ENCODE measurements at places on chromosomes 6 and 20. TPM values are rescaled to one million over a fixed set of nuclear protein-coding genes. Genes with fewer than 3 reads are reported as not detected.
A peak's percentile ranks its signal among the peaks of the same experiment; 100 is the strongest.

DNA sequence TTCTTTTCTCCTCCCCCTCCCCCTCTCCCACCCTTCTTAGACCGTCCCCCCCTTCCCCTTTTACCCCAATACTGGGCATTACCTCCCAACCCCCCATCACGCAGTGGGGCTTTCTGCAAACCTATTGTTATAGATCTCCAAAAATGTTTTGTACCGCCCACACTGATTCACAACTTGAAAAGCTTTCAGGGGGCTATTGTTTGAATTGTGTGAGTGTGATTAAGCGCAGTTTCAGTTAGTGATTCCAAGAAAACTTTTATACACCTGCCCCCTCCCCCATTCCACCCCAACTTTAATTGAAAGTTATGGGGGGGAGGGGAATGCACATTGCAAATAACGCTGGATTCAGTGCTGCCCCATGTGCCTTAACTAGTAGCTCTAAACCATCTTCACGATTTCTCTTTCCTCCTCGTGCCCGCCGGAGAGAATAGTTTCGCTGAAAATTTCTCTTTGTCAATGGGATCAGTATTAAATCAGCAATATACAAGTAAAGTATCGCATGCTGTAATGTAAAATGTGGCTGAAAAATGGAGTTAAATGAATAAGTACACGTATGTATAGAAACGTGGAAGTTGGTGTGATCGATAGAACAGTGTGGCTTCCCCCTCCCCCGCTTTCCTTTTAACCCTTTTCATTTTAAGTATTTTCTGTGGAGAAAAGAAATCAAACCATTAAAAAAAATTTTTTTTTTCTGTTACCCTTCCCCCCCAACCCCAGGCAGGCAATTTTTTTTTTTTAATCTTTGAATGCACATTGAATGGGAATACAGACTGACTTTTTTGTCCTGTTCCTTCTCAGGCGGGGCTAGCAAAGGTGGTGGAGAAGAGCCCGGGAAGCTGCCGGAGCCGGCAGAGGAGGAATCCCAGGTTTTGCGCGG is 632 bp downstream of the LIN28B start:
- peak overlapping the region; percentile 100 for H3K27ac ChIP-seq
- H3K36me3 ChIP-seq, result peaks cover 8% of the 10 kb centered on the region
- peaks cover 28% of the 10 kb centered on the region for H3K4me1 ChIP-seq
- DNase-seq, result peak; percentile 66

DNA sequence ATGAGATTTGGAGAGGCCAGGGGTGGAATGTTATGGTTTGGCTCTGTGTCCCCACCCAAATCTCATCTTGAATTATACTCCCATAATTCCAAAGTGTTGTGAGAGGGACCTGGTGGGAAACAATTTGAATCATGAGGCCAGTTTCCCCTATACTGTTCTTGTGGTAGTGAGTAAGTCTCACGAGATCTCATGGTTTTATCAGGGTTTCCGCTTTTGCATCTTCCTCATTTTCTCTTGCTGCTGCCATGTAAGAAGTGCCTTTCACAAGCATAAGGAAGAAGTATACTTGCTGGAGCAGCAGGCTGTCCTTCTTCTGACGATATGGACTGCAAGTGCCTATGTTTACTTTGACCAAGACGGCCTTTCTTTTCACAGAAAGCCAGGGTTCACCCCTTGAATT is 270.5 kb downstream of the ESR1 start:
- H3K36me3 ChIP-seq, result peaks cover 27% of the 10 kb centered on the region
- no peak overlapping the region for H3K27ac ChIP-seq
- no peak for DNase-seq
- peaks cover 8% of the 10 kb centered on the region for H3K4me1 ChIP-seq
- no peaks in the 10 kb centered on the region for H3K27me3 ChIP-seq
- no peak overlapping the region for H3K4me3 ChIP-seq

- DNase-seq, result no peak
- H3K4me3 ChIP-seq, result no peak overlapping the region
- H3K36me3 ChIP-seq, result no peaks in the 10 kb centered on the region
- H3K27ac ChIP-seq, result no peak overlapping the region
- peaks cover 32% of the 10 kb centered on the region for H3K4me1 ChIP-seq
- no peaks in the 10 kb centered on the region for H3K27me3 ChIP-seq
Measured at GRCh38 chr20:10247440-10247839, 28.8 kb downstream of the SNAP25 start.

The RAE1 gene
- total RNA-seq, result 31.3 TPM

- DNase-seq, result no peak
- H3K4me1 ChIP-seq, result no peaks in the 10 kb centered on the region
- no peak overlapping the region for H3K4me3 ChIP-seq
- no peaks in the 10 kb centered on the region for H3K36me3 ChIP-seq
- H3K27me3 ChIP-seq, result no peaks in the 10 kb centered on the region
Measured at GRCh38 chr6:117233145-117233544, 32.2 kb upstream of the VGLL2 start.

- H3K4me3 ChIP-seq, result no peak overlapping the region
- no peaks in the 10 kb centered on the region for H3K27me3 ChIP-seq
- no peaks in the 10 kb centered on the region for H3K36me3 ChIP-seq
Measured at GRCh38 chr6:87945181-87945580, 102.5 kb upstream of the SPACA1 start.

The CCN5 gene
- total RNA-seq, result 0.16 TPM

DNA sequence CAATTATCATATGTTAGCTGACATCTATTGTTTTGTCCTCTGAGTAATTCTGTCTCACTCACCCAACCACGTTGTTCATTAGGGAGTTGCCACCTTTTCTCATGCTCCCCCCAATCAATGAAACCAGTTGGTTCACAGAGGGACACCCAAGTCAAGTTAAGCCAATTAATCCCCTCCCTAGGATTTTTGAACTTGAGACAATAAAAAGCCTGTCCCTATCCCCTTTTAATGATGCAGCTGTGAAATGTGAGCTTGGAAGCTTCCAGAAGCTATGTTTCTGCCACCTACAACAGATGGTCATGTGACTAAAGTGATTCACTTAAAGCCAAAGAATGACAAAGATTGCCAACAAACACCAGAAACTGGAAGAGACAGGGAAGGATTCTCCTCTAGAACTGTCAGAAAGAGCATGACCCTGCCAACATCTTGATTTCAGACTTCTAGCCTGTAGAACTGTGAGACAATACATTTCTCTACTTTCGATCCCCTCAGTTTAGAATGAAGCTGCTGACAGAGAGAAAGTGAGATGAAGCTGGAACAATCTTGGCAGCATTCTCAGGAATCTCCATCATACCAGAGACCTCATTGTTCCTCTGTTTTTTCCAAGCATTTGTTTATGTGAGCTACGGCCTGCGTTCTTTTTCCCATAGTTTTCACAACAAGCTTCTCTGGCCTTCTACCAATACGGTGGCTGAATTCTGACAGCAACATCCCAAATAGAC is 57.8 kb upstream of the TPD52L1 start:
- H3K27ac ChIP-seq, result no peak overlapping the region
- no peak for DNase-seq
- H3K4me1 ChIP-seq, result peaks cover 10% of the 10 kb centered on the region
- peaks cover 27% of the 10 kb centered on the region for H3K27me3 ChIP-seq
- H3K36me3 ChIP-seq, result no peaks in the 10 kb centered on the region

The MLN gene
- not detected for total RNA-seq

The FOXA2 gene
- 3.1 TPM for total RNA-seq

DNA sequence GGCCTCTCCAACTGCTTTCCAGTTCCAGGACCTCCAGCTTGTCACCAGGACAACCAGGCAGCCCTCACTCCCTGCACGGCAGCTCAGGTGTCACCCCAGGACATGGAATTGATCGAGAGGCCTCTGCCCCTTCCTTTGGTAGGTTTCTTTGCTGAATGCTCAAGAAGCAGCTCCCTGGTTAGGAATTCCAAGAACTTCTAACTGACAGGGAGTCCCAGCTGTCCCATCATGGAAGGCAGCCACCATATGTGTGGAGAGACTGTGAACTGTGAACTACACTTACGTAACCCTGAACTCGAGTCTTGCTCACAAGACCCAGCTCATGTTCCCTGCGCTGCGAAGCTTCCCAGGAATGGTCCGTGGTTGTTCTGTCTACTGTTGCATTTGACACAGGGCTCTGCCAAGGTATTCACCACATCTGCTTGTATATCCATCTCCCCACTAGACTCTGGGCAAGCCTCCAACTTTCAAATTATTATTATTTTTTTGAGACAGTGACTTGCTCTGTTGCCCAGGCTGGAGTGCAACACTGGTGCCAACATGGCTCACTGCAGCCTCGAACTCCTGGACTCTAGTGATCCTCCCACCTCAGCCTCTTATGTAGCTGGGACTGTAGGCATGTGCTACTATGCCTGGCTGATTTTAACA is 35.7 kb downstream of the MGME1 start:
- H3K4me1 ChIP-seq, result peaks cover 23% of the 10 kb centered on the region
- no peak overlapping the region for H3K4me3 ChIP-seq
- no peak for DNase-seq
- peaks cover 3% of the 10 kb centered on the region for H3K36me3 ChIP-seq
- H3K27ac ChIP-seq, result no peak overlapping the region

The PSMB9 gene
- total RNA-seq, result 4.3 TPM

DNA sequence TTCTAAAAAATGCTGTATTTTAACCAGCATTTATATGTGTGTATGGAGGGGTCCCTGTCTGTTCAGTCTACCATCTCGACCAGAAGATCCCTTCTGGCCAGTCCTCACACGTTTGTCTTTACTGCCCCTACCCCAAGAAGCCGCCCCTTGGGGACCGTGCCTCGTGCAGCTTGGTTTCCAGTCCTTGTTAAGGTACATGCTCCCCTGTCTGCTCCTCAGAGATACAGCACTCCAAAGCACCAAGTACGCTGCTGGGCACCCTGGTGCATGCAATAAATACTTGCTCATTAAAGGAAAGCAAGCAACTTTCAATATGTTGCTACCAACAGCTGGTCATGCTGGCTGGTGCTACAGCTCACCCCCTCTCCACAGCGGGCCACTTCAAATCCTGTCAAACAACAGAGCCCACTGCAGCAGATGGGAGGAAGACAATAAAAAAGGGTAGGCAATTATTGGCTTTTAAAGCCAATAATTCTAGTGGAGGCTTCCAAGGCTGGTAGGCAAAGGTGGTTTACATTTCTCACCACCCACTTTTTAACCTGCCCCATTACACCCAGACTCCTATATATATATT is 61.6 kb downstream of the PSMG4 start:
- H3K27ac ChIP-seq, result no peak overlapping the region
- peaks cover 20% of the 10 kb centered on the region for H3K36me3 ChIP-seq
- no peak for DNase-seq
- no peak overlapping the region for H3K4me3 ChIP-seq
- H3K27me3 ChIP-seq, result no peaks in the 10 kb centered on the region

GRCh38 chr6:56732517-56732916 is 89.8 kb upstream of the DST start:
- H3K36me3 ChIP-seq, result peaks cover 2% of the 10 kb centered on the region
- H3K27ac ChIP-seq, result peak overlapping the region; percentile 48
- no peak overlapping the region for H3K4me3 ChIP-seq
- peaks cover 17% of the 10 kb centered on the region for H3K4me1 ChIP-seq
- no peaks in the 10 kb centered on the region for H3K27me3 ChIP-seq
